Activated T-cell treated with anti-CD3 and anti-CD28 coated beads, Interleukin-2, amount 50 U/mL, for 1 hour (primary cell): ENCODE measurements at places on chromosomes 13 and 19.
A peak's percentile ranks its signal among the peaks of the same experiment; 100 is the strongest.

DNA sequence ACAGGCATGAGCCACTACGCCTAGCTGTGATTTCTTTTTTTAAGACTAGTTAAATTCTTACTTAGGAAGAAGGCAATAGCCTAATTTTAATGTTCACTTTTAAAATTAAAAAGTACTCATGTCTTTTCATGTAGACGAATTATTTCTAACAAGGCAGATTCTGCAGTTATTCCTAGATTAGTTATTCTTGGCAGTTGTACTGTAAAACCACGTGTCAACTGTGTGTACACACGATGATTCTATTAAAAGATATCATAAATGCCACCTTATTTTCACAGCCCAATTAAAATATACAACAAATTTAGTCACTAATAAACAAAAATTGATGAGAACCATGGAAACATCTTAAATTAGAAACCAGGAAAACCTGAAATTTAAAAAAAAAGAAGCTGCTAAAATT, 10.6 kb upstream of the FOXO1 start:
- DNase-seq = no peak

DNA sequence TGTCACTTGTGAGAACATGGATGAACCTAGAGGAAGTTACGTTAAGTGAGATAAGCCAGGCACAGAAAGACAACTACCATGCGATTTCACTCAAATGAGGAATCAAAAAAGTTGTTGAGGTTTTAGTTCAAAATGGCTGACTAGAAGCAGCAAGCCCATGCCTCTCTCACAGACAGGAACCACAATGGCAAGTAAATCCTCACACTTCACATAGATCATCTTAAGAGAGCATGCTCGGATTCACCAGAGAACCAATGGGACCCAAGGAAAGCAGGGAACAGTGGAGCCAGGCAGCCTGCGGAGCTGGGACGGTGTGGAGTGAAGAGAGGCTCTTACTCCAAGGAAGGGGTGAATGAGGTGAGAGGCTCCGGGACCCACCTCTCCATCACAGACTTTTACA, 581.0 kb downstream of the UQCRFS1 start:
- DNase-seq = no peak

DNA sequence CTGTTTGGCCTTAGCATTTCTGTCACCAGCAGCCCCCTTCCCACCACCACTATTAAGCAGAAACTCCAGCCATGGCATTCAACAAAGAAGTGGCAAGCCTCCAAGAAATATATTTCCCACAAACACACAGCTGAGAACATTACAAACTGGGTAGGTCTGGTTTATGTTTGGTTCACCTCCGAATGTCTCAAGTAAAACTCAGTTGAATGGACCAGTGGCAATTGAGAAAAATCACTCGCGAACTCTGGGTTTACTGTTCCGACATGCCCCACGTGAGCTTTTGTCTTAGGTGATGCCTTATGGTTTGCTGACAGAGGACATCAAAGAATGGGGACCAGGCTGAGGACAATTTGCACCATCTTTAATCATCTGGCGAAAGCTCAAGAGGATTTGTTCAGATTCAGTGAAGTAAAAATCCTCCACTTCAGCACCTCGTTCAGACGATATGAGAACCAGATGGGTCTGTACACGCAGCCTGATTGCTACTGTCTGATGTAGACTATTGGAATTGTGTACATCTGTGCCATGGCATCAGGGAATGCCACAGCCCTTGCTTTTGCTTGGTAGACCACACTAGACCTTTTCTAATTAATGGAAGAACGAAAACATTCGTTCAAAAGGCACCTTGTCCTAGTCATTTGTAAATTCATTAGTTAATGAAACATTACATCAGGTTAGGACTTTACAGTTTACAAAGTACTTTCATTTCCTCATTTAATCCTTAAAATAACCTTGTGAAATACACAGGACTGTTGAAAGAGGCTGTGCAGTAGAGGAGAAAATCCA, 59.4 kb downstream of the SLC10A2 start:
- no peak for DNase-seq

GRCh38 chr13:39047560-39047959, 9.3 kb downstream of the NHLRC3 start:
- no peak for DNase-seq

- DNase-seq = no peak
Observed at GRCh38 chr19:5536337-5536894, 31.3 kb downstream of the TINCR start.

DNA sequence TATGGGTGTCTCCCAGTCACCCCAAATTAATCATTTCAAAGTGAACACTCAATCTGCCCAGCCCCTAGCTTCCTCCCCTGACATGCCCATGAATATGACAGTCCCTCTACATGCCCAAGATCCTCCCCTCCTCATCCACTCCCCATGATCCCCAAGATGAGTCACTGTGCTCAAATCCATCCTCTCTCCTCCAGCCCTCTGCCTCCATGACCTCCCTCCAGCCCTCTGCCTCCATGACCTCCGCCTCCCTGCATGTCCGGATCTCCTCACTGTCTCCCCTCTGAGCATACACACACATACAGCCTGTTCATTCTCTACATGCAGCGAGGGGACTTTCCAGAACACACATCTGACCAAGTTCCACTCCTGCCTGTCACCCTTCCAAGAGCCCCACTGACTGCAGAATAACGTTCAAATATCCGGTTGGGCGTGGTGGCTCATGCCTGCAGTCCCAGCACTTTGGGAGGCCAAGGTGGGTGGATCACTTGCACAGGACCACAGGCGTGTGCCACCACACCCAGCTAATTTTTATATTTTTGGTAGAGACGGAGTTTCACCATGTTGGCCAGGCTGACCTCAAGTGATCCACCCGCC, 18.4 kb upstream of the FEM1A start:
- DNase-seq = no peak

DNA sequence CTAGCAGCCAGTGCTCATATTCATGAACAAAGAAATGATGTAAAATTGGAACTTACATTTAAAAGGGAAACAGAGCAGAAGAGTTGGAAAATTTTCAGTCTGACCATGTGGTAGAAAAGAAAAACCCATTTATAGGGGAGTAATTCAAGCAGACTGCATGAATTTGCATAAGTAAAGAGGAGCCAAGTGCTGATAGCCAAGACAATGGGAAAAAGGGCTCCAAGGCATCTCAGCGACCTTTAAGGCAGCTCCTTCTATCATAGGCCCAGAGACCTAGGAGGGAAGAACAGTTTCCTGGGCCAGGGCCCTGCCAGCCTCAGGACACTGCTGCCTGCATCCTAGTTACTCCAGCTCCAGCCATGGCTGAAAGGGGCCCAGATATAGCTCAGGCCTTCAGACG, 7.5 kb downstream of the DNAJC3 start:
- DNase-seq = no peak

GRCh38 chr13:112999414-113000177, 30.6 kb downstream of the MCF2L start:
- DNase-seq = no peak

GRCh38 chr13:65336087-65336749, 1893.9 kb downstream of the PCDH9 start:
- no peak for DNase-seq

- DNase-seq = peak; percentile 63
Observed at GRCh38 chr19:35000647-35001501, 751 bp downstream of the GRAMD1A start.

- DNase-seq = no peak
Observed at GRCh38 chr19:29547981-29548380, 22.2 kb downstream of the VSTM2B start.

DNA sequence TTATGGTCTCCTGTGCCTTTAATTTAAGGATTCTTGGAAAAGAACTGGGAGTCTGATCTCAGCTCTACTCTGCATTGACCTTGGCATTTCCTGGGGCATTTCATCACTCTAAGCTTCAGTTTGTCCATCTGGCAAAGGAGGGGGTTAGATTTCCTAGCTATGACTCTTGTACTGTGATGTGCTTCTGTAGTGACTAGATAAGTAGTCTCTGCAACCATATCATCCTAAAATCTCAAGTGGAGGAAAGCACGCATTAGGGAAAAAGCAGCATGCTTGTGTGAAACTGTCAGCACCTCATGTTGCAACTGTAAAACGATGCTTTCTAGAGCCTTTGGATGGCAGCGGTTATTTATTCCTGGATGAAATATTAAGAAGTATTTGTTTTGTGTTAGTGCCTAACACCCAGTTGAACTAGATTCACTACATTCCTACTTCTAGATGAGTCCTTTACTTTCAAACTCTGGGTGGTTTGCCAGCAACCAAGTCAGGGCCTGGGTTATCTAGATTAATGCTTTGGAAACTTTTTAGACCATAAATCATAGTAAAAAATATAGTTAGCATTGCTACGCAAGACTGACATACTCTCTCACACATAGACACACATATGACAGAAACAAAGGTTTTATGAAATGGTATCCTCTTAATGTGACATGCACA, 6.8 kb downstream of the WDFY2 start:
- no peak for DNase-seq
